Karpas-422 (cell line): ENCODE measurements at places on chromosomes 13 and 19. TPM values are rescaled to one million over a fixed set of nuclear protein-coding genes. Genes with fewer than 3 reads are reported as not detected.

The TMEM150B gene
- 0.61 TPM in 1 of 2 replicates, not detected in the other for total RNA-seq

The OVOL3 gene
- 1.6 and 3.1 TPM in 2 replicates for total RNA-seq

The MEIS3 gene
- 3.3 and 11.2 TPM in 2 replicates for total RNA-seq

The TEX26 gene
- total RNA-seq, result not detected in 2 replicates

The ZNF442 gene
- total RNA-seq, result 2.1 and 6.3 TPM in 2 replicates

The ZNF100 gene
- total RNA-seq, result 10.4 and 37.2 TPM in 2 replicates

The EBPL gene
- total RNA-seq, result 175 and 183 TPM in 2 replicates

The NDUFA11 gene
- 217 and 384 TPM in 2 replicates for total RNA-seq

The ZNF175 gene
- total RNA-seq, result 8.9 and 17.6 TPM in 2 replicates

The FOXO1 gene
- total RNA-seq, result 27.6 and 51.6 TPM in 2 replicates

The DACT3 gene
- total RNA-seq, result 0.14 and 0.19 TPM in 2 replicates

The CEACAM20 gene
- not detected in 2 replicates for total RNA-seq

The PCDH8 gene
- total RNA-seq, result not detected in 2 replicates

The LILRB2 gene
- total RNA-seq, result 0.22 and 0.61 TPM in 2 replicates

The C19orf81 gene
- 1.1 TPM in 1 of 2 replicates, not detected in the other for total RNA-seq

The PLK5 gene
- total RNA-seq, result not detected in 2 replicates

The APLP1 gene
- total RNA-seq, result 9.9 and 23.8 TPM in 2 replicates

The ZNF700 gene
- total RNA-seq, result 15.8 and 29.9 TPM in 2 replicates

The FGF21 gene
- not detected in 2 replicates for total RNA-seq

The SLC5A5 gene
- not detected in 2 replicates for total RNA-seq
